ENCODE measurements at places on chromosomes 2 and 18.

GRCh38 chr18:59918320-59918755 is 18.5 kb downstream of the PMAIP1 start:
- DNase-seq, result peak; percentile 76

DNA sequence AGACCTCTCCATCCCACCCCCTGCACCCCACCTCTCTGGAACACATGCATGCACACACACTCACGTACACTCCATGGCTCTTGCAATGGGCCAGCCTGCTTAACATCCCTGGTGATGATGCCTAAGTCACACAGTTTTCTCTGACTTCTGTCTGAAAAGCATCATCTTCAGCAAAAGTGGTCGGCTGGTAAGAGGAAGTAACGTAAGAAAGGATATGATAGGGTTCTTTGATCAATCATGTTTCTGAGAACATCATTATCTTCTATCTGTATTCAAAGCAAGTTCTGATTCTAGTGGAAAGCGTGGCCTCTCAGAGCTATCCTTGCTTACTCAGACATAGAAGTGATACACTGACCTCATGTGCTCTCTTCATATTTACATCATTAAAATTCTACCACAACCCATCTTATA is 11.4 kb upstream of the NDUFV2 start:
- DNase-seq, result no peak

- no peak for DNase-seq
Measured at GRCh38 chr18:24443870-24444269, 16.6 kb upstream of the HRH4 start.

GRCh38 chr18:51009072-51009471 is 20.9 kb upstream of the SMAD4 start:
- peak; percentile 94 for DNase-seq

DNA sequence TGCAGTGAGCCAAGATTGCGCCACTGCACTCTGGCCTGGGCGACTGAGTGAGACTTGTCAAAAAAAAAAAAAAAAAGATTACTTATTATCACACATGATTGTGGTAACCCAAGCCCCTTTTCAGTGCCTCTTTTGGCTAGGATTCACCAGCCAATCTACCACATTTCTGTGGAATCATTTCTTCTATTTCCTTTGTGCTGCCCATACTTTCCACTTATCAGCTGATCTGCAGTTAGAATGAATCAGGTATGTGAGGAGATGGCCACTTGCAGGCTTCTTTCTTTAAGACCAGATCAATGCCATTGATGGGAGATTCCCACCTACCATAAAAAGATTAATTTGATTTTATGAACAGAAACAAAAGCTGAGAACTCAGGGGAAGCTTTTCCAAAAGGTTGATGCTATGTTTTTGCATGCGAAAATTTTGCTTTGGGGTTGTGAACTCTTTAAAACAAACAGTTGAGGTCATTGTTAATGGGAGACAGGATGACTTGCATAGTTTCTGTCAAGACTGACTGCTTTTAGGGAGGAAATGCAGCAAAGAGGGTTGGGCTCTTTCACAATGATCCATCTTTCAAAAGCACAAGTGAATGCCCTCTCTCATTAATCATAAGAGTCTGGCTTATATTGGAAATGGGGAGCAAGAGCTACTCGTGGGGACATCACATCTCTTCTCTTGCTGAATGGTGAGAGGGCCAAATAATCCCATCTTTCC is 66.9 kb upstream of the CYP26B1 start:
- DNase-seq, result no peak

DNA sequence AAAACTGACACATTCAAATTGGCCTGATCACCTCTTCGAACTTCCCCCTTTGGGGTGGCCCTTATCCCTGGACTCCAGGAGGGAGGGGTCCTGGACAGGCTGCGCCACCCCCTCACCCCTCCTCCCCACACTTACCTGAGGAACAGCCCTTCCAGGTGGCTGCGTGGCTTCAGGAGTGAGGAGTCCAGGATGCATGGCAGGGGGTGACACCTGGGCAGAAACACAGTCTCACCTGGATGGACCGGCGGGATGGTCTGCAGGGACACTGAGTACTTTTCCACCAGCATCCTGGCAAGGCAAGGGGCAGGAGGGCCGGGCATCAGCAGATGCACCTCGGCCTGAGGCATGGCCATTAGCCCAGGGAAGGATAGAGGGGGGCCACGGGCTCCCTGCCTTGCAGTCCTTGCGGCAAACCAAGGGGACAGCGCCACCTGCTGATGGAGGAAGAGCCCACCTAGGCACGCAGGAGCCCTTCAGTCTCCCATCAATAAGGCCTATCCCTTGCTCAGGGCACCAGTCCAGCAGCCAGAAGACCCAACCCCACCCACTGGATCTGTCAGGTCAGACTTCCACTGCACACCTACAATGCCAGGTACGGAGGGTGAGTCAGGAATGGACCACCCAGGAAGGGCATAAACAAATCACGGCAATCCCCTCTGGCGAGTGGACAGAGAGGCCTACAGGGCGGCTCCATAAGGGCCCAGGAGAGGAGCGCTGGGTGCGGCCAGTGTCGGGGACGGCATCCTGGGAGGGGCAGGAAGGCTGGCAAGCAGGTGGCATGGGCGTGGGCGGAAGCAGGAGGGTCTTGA is 26.0 kb downstream of the FAM178B start:
- DNase-seq, result peak; percentile 50

DNA sequence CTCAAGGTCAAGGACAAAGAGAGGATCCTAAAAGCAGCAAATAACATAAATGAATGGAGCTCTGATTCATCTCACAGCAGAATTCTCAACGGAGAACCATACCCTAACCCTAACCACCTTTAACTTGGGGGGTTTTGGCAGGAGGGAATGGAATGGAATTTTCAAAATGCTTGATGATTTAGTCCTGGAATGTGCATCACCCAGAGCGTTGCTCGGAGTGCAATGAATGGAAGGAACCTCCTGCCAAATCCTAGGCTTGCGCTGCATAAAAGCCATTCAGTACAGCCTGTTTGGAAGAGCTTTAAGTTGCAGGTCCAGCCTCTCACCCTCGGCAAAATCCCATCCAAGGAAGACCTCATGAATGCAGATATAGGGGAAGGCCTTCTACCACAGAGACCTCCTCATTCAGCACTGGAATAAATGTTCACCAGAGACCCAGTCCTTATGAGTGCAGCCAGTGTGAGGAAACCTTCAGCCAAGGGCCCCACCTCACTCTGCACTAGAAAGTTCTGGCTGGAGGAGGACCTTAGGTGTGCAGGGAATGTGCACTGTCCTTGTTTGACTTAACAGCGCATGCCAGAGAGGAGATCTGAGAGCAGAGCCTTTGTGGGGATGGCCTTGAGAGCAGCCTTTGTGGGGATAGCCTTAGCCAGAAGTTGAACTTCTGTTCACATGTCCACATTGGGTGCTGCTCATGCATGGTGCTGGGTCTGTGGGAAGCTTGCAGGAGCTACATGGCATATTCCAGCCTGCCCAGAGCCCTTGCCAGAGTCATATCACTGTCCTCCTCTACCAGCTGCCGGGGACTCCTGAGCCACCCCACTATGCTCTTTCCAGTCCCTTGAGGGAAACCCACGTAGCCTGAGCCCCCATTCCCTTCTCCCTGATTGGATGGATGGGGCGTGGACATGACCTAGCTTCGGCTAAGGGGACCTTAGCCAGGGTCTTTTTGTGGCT is 30.5 kb downstream of the ASB1 start:
- no peak for DNase-seq

DNA sequence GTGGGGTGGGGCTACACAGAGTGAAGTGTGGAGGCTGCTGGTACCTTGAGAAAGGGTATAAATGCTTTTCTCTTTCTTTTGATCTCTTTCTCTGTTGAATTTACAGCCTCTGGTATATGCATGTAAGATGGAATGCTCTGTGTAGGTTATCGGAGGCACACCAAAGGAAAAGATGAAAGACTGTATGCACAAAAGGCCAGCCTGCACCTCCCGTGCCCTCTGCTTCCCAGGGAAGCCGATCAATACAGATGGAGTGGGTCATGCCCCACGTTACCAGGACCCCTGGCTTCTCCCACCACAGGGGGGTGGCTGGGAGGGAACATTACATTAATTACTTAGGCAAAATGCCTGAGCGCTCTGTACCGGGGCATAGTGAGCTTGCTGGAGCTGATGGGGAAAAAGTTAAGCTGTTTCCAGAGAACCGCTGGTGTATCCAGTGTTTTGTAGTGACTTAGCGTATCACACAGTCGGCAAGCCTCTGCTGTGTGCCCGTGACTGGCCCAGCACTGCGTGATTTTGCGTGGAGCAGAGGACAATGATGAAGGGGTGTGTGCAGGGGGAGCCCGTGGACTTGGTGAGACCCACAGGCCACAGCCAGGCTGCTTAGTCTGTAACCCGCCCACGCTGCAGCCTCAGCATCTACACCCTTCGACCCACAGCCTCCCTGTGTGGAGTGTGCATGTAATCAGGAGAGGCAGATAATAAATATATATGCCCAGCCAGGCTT is 8.0 kb downstream of the ALLC start:
- DNase-seq, result no peak

GRCh38 chr18:26460449-26461091 is 87.8 kb downstream of the KCTD1 start:
- no peak for DNase-seq

DNA sequence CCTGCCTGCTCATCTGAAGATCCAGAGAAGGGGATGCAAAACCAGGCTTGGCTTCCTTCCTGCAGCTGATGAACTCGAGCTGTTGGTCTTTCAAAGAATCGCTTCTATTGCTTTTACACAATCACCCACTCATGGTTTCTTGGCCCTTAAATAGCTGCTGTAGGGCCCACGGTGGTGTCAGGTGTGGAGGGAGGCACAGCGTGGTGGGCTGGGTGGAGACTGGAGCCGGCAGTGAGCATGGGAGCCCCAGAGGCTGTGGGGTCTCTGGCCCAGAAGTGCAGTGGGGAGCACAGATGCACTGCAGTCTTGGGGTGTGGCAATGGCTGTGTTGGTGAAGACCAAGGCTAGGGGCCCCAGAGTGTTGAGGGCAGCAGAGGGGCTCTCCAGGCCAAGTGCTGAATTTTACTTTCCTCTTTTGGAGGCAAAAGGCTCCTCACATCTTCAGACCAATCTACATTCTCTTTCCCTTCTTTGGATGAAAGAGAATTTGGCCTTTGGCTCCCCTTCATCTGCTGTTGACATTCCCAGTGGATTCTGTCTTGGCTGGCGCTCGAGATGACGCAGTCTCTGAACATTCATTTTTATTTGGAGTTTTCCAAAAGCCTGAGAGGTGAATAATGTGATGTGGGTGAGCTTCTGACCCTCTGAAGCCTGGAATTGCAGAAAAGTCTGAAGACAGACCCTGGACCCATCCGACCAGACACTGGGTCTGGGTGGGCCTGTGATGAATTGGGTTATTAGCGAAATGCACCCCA is 70.1 kb upstream of the ASB18 start:
- DNase-seq, result no peak

- no peak for DNase-seq
Measured at GRCh38 chr2:46143429-46144132, 153.6 kb upstream of the EPAS1 start.

DNA sequence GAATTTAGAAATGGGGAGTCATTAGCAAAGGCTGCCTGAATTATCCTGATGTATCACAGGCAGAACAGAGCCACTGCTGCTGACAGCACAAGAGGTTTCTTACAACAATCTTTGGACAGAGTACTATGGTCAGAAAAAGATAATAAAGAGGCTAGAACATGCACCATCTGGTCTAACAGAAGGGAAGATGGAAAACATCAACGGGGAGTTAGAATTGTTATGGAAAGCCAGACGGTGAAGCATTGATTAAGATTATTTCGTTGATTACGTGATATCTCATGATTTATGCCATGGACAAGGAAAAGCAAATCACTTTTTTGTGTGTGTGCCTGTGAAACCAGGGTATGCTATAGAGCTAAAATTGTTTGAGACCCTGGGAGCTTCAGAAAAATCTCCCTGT is 409.4 kb upstream of the ETAA1 start:
- peak; percentile 81 for DNase-seq

DNA sequence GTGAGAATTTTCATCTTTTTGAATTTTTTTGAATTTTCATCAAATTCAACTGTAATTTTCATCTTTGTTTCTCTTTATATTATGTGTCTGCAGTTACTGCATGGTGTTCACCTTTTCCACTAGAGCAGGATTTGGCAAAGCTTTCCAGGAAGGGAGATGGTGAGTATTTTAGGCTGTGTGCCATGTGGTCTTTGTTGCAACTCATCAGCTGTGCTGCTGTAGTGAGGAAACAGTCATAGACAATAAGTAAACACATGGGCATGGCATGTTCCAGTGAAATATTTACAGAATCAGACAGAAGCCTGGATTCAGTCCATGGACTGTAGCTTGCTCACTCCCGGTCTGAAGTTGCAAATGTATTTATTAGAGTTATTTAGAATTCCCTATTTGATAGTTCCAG is 120.4 kb downstream of the DCDC2C start:
- DNase-seq, result no peak
